ENCODE measurements at places on chromosomes 12 and 14.

DNA sequence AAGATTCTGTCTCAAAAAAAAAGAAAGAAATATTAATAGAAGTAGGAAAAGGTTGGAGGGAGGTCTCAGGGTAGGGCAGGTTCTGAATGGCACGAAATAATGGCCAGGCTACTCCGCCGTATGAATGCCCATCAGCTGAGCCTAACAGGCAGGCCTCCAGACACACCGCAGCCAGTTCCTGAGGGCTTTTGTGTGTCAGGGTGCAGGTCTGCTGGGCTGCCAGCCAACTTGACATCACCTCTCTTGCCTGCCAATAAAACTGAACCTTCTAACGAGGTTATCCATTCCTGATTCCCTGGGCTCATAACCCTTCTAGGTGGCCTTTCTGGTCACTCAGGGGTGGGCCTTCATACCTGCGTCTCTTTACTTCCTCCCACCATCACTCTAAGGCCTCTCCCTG, 3.0 kb downstream of the IFI27 start:
- no peak for DNase-seq

- no peak for DNase-seq
Observed at GRCh38 chr14:50044042-50044651, 72.2 kb downstream of the VCPKMT start.

DNA sequence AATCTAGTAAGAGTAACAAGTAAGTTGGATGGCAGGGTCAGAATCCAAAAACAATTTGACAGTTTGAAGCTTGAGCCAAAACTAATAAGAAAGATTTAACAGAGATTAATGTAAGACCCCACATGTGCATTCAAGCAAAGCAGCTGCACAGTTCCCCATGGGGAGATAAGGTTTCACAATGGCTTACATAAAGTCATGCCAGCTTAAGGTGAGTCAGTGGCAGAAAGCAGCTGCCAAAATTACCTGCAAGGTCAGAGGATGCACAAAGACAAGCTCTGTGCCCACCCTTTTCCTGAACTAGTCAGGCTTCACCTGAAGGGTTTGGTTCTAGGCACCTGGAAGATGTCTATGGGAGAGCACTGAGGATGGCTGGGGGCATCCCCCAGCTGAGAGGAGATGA, 36.6 kb upstream of the KRT77 start:
- no peak for DNase-seq

DNA sequence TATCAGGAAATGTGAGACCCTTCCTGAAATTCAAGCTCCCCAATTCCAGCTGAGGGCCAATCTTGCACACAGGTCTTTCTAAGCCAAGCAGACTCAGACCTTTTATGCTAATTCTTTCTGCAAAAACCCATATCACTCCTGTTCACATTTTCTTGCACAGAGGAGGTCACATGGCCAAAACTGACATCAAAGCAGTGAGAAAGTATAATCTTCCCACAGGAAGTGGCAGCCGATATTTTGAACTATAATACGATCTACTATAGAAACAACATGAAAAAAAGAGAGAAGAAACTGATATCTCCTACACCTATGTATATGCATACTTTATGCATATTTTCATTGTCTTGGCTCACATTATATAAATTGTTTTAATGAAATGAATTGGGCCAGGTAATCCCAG, 132.9 kb upstream of the SSTR1 start:
- no peak for DNase-seq

DNA sequence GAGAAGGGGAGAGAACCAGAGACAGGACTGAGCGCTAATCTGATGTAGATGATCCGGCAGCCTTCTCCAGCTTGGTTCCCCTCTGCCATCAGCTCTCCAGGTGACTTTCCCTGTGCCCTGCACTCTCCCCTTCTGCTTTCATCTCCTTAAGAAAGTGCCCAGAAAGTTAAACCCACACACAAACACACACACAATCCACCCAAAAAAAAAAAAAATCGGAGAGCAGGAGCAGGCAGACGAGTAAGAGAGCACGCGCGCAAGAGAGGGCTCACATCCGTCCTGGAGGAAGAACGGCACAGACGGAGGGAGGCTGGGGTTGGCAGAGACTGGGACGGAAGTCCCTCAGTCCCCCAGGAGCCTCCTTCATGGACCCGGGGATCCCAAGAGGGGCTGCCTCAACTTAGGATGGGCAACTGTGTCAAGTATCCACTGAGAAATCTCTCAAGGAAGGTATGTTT, 9.8 kb downstream of the CABP1 start:
- DNase-seq, result no peak

- no peak for DNase-seq
Observed at GRCh38 chr14:52951681-52952554, 1.1 kb upstream of the FERMT2 start.

DNA sequence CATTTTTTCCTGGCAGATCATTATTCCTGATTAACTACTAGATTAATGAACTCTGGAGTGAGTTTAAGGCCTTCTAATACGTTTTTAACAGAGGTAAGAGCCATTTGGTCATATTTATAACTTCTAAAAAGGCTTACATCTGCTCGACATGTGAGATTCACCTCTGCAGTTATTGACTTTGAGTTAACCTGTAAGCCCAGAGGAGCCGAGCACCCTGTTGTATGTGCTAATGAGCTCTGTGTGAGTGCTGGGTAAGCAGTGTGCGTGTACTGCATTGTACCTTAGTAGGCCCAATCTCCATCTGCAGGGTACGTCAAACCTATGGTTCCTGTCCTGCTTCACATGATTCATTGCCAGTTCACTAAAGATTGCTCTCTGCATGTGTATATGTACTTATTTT, 18.9 kb downstream of the SLC4A8 start:
- no peak for DNase-seq

- no peak for DNase-seq
Observed at GRCh38 chr12:32089586-32089985, 17.1 kb upstream of the BICD1 start.

DNA sequence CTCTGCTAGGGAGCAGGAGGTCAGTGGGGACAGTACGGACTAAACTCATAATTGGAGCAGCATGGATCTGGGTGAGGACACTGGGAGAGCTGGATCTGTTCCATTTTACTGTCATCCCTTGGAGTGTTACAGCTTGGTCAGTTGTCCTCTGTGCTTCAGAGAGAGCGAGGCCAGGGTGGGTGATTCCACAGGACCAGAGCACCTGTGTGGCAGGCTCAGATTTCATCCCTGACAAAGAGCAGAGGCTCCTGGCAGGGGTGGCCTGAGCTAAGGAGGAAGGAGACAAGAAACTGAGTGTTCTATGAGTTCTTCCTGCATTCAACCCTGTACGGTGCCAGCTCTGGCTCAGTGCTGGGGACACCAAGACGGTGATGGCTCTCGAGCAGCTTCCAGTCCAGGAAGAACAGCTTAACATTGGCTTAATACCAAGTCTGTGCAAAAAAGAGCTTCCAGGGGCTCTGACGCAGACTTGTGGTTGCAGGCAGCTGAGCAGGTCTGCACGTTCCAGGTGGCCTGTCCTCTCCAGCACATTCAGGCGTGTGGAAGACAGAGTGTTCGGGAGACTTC, 8.4 kb upstream of the PGF start:
- DNase-seq, result no peak

DNA sequence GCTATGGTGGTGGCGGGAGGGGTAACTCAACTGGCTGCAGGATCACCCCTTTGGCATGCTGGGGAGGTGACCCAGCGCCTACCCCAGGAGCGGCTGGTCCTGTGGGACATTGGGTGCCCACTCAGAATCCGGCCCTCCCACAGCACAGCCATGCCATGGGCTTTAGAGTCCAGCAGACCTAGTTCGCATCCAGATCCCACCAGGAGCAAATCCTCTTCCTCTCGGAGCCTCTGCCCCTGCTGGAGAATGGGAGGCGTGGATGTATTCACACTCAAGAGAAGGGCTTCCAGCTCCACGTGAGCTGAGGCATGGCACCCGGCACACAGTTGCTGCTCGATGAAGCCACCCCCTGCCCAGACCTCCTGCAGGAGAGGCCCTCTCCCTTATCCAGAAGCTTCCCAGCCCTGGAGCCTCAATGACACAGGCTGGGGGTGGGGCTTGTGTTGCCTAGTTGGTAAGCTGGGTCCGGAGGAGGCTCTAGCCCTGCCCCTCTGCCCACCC, 17.7 kb downstream of the FAM222A start:
- no peak for DNase-seq

DNA sequence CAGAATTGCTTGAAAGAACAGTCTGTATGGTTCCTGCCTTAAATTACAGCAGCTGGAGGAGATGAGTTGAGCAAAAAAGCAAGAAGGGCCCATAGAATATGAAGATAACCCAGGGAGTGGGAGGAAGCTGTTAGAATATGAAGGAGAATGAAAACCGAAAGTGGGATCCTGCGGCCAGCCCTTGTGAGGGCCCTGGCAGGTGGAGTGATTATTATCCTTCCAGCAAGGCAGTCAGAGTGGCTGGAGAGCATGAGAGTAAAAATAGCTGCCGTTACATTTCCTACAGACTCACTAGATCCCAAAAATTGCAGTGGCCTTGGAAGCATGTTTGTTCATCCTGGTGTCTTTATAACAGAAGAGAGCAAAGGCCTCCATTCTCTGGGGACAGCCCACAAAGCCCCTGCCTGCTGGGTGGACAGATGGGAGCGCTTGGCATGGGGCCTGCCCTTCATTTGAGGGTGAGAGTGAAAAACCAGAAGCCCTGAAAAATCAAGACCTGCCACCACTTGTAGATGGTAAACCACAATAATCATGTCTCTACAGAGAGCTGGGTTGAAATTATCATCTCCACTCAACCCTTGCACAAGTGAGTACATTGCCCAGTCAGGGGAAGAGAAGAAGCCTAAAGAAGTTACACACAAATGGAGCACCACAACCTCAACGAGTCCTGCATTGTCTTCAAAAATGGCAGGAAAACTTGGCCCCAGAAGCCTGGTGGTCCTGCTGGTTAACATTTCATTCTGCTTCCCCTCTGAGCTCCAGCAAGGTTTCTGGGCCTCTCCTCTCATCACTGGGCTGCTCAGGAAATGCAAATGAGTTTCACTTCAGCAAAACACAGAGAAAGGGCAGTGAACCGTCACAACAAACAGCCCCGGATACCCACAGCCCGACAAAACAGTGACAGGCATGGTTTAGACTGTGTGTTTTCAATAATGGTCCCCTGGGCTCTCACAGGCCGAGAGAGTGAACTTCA, 20.5 kb downstream of the ZDHHC22 start:
- no peak for DNase-seq

DNA sequence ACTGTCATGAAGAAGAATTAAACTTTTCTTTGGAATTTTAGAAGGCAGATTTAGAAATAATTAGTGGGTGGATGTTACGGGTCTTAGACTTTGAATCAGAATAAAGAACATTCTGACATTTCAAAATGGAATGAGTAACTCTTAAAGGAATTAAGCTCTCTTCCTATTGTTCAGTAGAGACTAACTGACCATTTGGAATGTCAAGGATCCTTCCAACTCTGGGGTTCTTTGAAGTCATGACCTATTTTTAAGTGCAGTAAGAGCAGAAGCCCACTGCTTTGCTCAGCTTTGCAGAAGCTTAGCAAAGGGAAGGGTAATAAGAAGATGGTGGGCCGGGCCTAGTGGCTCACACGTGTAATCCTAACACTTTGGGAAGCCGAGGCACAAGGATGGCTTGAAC, 4.0 kb downstream of the CHURC1 start:
- DNase-seq, result no peak

DNA sequence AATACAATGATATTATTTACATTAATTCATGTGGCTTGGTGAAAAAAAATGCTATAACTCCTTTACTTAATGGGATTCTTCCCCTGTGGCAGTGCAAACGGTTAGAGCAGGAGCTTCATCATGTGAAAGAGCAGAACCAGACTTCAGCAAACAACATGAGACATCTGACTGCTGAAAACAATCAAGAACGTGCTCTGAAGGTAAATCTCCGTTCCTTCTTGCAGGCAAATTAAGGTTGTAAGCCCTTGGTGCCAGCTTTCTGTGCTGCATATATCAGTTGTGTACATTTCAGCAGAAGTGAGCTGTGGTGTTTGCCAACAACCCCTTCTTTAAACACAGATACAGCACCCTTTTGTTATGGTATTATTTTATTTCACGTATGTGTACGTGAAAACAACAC, 171.7 kb downstream of the MIPOL1 start:
- no peak for DNase-seq

DNA sequence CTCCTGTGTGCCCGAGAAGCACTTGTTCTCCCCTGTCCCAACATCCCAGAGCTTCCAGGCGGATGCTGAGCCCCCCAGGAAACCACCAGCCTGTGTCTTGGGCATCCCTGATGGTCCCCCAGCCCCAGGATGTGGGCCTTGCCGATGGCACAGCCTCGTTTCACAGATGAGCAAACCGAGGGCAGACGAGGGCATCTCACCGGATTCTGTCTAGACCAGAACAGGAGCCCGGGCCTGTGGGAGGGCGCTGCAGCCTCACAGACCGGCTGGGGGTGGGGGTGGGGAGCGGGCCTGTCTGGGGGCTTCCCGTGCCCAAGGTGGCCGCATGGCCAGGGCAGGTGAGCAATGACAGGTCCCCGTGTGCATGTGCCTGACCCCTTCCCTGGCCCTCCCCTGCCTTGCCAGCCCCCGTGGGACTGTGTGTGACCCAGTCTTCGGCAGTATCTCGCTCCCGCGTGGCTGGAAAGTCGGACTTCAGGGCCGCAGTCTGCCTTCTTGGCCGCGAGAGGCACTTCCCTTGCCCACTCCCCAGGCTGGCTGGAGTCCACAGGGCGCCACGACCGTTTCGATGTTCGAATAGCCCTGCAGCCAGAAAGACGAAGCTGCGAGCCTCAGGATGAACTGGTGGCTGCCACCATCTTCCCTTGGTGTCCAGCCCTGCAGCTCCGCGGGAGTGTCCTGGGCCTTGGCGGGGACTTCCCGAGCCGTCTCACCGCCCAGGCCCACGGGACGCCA, 8.9 kb downstream of the RFLNA start:
- DNase-seq, result no peak

DNA sequence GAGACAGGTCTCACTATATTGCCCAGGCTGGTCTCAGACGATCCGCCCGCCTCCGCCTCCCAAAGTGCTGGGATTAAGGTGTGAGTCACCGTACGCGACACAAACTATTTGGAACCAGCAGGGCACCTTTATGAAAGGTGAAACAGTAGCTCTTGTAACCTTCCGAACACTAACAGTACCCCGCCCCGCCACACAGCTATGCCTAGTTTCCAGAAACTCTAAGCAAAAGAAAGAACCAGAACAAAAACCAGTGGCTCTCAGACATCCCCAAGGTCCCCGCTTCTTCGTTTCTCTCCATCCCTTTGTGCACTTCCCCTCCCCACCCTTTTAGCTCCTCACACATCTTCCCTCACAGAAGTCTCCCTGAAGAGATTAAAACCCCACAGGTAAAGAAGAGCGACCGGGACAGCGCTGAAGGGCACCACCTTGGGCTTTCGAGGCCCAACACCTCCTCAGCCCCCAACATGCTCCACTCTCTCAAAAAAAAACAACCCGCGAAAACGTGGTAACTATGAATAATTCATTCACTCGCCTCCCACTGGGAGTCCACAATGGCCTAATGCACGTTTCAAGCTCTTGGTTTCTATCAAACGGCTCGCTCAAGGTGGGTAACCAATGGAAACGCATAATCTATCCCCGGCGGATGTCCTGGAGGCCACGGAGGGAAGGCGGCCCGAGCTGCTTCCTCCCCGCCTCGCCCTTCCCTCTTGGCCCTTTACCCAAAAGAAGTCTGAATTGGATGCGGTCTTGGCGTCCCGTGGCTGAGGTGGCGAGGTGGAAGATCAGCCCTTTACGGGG, 877 bp downstream of the BAG5 start:
- no peak for DNase-seq

Data from bone marrow (tissue), 2 donors.